ENCODE measurements at places on chromosomes 2 and 18.

- DNase-seq, result peak; percentile 53
Observed at GRCh38 chr2:29053223-29053622, 21.1 kb downstream of the PCARE start.

GRCh38 chr2:62398356-62398755, 107.6 kb downstream of the TMEM17 start:
- DNase-seq, result no peak

DNA sequence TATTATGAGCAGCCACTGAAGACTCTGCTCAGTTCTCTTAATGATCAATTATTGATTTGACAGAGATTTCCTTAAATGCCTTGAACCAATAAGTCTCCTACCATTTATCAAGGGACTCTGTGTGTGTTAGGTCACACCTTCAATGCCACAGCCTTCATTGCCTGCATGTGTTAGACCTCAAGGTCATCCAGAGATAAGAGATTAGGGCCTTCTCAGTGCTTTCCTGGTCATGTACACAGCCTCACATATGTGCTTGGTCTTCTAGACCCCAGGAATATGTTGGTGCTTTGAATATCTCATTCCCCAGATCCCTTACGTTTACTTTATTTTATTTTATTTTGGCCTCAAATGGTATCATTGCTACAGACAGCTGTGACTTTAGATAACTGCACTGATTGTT, 93.0 kb upstream of the CTAGE1 start:
- no peak for DNase-seq

GRCh38 chr2:210224591-210224940, 681 bp downstream of the ACADL start:
- no peak for DNase-seq

DNA sequence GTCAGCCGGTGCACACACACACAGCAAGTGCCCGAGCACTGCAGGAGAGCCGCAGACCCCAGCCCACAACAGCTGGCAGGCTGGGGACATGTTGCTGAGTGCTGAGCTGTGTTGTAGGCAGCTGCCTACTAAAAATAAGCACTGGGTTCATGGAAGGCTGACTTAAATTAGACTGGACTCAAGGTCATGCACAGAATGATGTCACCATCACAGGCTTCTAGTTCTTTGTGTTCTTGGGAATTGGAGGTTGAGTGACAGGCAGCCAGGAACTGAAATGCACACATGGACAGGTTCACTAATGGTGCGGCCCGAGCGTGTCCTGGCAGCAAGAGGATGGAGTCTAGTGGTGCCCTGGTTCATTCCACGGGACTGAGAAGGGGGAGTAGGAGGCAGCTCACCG, 71.3 kb downstream of the VWA3B start:
- no peak for DNase-seq

DNA sequence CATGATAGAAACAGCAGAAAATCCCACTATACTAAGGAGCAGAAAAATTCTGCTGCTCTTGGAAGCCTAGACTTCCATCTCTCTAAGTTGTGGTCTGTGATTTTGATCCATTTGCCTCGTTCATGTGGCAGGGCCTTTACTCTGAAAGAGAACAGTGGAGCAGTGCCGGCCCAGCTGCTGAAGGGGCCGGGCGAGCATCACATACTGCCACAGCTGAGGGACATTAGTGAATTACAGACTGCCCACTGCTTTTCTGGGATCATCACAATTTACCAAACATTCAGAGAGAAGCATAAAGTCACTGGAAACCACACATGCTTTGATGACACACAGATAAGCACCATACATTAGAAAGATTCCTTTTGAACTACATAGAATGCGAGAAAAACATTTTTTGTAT, 217.0 kb upstream of the BOD1L2 start:
- DNase-seq, result no peak

DNA sequence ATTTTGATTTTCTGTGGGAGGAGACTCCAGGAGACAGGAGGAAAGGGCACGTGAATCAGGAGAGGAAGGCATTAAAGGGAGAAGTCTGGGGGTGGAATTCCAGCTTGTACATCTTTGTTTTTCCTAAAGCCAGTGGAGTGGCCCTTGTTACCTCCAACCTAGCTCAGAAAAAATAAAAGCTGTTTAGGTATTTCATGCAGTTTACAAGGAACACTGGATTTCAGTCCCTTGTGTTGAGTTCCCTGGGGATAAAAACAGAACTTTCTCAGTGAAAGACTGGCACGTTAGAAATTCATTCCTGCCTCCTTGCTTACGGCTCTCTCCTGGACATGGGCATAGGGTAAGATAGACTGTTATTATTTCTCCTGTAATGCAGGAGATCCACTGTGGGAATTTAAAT, 170.2 kb downstream of the ZEB2 start:
- no peak for DNase-seq

Measured in PC-3 (cell line).